ENCODE measurements at places on chromosomes 1 and 21. TPM values are rescaled to one million over a fixed set of nuclear protein-coding genes. Genes with fewer than 3 reads are reported as not detected.

DNA sequence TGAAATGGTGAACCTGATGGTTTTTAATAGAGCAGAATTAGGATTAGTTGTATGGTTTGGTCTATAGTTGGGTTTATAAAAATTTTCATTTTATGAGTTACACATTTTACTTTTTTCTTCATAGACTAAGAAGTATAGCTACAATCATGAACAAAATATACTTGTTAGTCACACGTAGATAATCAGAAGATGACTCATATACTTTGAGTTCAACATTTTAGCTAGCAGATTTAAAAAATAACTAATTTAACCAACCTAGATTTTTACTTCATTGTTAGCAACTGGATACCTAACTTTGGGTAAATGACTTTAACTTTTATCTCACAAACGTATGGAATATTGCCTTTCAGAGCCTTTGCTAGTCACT, 27.9 kb downstream of the MORC3 start:
- no peaks in the 10 kb centered on the region for H3K4me1 ChIP-seq
- H3K4me3 ChIP-seq: no peak overlapping the region
- DNase-seq: no peak
- no peak overlapping the region for H3K27ac ChIP-seq

DNA sequence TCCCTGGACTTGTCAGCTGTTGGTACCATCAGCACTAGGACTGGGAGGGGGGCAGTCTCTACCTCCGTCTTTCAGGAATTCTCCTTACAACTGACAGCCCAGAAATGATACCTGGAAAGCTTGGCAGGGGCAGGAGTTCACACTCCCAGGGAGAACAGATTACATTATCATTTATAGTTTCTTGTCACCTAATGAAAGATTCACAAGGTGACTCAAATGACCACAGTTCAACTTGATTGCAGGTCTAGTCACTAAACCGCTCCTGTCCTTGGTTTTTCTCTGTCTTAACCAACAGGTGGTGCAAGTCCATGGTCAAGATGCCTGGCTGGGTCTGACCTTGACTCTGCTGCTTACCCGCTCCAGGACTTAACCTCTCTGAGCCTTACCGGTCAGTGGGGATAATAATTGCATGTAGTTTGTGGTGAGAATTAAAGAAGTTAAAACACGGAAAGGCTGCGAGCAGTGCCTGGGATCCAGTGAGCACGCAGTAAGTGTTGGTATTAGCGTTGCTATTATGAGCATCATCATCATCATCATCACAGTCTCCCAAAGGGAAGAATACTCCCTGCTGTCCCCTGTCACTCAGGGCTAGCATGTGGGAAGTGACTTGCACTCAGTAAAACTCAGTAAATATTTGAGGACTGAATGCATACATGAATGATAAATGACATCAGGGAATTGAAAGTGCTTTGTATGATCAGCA, 125.3 kb upstream of the CD34 start:
- no peaks in the 10 kb centered on the region for H3K27me3 ChIP-seq
- DNase-seq: peak; percentile 60
- no peak overlapping the region for H3K27ac ChIP-seq
- peaks cover 64% of the 10 kb centered on the region for H3K36me3 ChIP-seq

- no peak for DNase-seq
- H3K4me1 ChIP-seq: no peaks in the 10 kb centered on the region
- no peaks in the 10 kb centered on the region for H3K27me3 ChIP-seq
- no peak overlapping the region for H3K4me3 ChIP-seq
- H3K36me3 ChIP-seq: no peaks in the 10 kb centered on the region
Measured at GRCh38 chr1:96296991-96297390, 424.6 kb upstream of the PTBP2 start.

DNA sequence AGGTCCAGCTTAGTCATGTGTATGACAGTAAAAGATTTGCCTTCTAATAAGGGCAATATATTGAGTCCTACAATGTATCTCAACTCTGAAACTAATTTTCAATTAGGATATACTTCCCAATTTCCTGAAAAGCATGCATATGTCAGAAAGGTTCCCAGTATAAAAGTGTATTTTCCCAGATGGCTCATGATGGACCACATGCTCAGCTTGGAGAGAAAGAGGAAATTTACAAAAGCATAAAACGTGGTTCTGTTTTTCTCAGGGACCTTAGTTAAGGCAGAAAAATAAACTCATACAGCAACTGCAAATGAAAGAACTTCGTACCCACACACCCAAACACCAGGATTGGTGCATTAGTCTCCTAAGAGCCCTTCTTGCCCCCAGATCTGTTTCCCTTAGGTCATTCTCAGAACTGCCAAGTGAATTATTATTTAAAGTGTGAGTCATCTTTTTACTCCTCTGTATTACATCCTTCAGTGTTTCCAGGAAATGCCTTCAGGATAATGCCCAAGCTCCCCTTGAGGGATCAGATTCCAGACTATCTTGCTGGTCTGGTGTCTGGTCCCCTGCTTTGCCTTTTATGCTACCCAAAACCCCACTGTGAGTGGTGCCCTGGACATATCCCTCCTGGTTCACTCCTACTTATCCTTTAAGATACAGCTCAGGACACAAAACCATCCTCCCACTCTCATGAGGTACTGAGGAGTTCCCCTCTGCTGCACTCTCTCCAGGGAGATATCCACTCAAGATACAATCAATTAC, 57.4 kb downstream of the SSX2IP start:
- H3K36me3 ChIP-seq: no peaks in the 10 kb centered on the region
- no peaks in the 10 kb centered on the region for H3K4me1 ChIP-seq
- H3K27me3 ChIP-seq: no peaks in the 10 kb centered on the region
- no peak for DNase-seq
- H3K27ac ChIP-seq: no peak overlapping the region

- H3K36me3 ChIP-seq: no peaks in the 10 kb centered on the region
- H3K4me1 ChIP-seq: no peaks in the 10 kb centered on the region
- H3K27ac ChIP-seq: no peak overlapping the region
- no peak overlapping the region for H3K4me3 ChIP-seq
Measured at GRCh38 chr1:221620437-221621384, 121.2 kb downstream of the DUSP10 start.

The SEMA4A gene
- 8.2 TPM for total RNA-seq

The CRYAA gene
- not detected for total RNA-seq

The CR2 gene
- 0.11 TPM for total RNA-seq
